Stimulated activated CD8-positive, alpha-beta memory T cell treated with anti-CD3 and anti-CD28 coated beads, Interleukin-15, amount 100 ng/mL, for 1 hour (primary cell): ENCODE measurements at places on chromosomes 12 and 14.

- DNase-seq = no peak
Measured at GRCh38 chr12:128933039-128933438, 79.8 kb downstream of the GLT1D1 start.

DNA sequence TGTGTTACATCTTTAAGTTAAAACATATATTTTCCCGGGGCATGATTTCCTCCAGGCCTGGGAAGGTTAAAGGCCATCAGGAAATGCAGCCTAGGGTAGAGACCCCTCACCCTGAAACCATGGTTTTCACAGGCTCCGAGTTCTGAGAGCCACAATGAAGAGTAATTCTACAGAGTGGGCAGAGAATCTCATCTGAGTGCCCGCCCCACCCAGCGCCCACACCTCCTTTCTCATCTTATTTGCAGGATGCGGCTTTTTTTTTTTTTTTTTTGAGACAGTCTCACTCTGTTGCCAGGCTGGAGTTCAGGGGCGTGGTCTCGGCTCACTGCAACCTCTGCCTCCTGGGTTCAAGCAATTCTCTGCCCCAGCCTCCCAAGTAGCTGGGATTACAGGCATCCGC is 170.7 kb downstream of the FOXN3 start:
- no peak for DNase-seq

DNA sequence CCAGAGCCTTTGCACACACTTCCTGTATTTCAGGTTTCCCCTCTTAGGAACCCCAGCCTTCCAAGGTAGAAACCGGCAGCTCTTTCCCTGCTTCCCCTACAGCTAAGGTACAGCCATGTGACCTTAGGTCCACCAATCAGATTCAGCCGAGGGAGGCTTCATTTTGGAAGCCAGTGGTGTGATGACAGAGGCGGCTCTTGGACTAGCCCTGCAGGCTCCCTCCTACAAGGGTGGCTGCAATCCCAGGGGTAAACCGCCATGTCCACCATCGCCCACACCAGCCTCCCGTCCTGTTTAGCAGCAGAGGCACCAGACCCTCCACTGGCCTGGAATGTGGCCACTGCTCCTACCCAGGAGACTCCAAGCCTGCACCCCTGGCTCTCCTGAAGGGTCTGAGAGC is 65.6 kb downstream of the SERPINA3 start:
- no peak for DNase-seq

DNA sequence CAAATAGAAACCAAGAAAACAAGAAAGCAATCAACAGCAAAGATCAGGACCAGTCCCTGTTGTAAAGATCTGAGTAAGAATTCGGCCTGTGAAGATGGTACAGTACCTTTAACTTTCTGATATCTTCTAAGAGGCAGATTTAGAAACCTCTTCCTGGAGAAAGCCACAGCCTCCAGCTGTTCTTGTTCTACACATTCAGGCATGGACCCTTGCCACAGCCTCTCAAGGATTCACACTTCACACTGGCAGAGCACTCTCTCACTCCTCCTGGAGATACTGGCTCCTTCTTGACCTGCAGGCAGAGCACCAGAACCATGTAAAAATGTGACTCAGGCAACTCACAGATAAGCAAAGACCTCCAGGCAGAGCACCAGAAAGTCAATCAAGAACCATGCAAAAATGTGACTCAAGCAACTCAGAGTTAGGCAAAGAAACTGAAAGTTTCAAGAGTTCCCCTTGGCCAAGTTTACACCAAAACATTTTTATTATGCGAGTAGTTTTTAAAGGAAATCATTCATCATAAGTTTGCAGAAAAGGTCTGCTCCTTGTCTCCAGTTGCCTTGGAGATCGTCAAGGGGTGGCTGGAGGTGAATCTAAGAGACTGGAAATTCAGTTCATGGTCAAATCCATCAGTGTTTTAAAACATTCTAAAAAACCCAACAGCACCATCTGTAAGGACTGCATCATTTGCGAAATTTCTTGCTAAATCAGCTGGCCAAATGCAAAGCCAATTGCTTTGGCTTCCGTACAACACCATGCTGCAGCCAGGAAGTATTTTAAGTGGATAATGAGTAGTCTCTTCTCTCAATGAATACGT is 119.3 kb upstream of the MDM1 start:
- DNase-seq = no peak
